NCI-H2081 (cell line): ENCODE measurements at places on chromosomes 1 and 21.

DNA sequence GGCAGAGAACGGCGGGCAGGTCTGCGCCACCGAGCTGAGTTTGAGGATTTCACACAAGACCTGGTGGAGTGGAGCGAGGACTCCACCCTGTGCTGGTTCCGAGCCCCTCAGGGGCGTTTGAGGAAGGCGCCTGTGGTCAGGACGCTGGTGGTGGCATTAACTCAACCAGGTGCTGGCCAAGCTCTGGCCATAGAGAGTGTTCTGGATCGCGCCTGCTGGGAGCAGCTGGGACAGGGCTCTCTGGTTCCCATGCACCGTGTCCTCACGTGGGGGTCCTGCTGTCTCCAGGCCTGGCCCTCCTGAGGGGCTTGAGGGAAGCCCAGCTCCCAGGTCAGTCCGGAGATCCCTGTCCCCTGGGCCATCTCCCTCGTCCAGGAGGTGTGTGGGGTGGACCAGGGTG is 24.8 kb upstream of the TTC34 start:
- DNase-seq, result no peak

DNA sequence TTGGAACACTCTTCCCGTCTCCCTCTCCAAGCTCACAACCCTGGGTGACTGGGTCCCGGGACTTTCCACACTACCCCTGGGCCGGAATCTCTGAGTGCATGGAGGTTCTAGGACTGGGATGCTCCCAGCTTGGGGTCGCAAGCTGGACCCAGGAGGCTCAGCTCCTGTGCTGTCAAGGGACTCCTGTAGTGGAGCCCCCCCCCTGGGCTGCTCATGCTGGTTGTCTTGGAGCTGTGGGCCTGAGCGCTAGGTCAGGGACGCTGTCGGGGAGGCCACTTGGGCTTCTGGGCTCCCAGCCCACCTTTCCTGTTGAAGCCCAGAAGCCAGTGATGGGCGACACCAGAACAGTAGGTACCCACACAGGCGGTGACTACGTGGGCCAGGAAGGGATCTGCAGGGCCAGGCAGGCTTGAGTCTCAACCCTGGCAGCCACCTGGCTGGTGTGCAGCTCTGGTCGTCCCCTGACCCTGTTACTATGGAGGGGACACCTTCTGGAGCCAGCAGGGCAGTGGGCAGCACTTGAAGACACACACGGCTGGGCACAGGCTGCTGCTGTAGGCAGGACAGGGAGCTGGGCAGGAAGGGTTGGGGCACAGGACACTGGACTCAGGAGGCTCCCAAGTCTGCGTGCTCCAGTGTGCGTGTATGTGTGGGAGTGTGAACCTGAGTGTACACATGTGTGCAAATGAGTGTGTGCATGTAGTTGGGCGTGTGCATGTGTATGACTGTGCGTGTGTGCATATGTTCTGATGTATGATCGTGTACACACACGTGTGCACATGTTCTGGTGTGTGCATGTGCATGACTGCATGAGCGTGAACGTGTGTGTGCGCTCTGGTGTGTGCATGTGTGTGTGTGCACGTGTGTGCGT is 3.0 kb downstream of the MMEL1 start:
- no peak for DNase-seq

GRCh38 chr1:205355075-205355453 is 1.7 kb downstream of the KLHDC8A start:
- peak; percentile 39 for DNase-seq

DNA sequence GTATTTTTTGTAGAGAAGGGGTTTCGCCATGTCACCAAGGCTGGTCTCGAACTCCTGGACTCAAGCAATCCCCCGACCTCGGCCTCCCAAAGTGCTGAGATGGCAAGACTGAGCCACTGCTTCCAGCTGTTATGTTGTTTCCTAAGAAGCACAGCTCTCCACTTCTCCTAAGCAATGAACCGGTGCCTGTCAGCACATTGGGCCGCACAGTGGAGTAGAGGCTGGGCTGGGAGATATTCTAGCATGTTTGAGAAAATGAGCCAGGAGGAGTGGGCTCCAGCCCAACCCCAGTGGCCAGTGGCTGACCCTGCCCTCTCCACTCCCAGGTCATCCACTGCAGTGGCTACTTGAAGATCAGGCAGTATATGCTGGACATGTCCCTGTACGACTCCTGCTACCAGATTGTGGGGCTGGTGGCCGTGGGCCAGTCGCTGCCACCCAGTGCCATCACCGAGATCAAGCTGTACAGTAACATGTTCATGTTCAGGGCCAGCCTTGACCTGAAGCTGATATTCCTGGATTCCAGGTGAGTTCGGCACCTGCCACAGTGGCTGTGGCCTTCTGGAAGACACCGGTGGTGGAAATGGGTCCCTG is 27.0 kb downstream of the SIM2 start:
- DNase-seq, result no peak

DNA sequence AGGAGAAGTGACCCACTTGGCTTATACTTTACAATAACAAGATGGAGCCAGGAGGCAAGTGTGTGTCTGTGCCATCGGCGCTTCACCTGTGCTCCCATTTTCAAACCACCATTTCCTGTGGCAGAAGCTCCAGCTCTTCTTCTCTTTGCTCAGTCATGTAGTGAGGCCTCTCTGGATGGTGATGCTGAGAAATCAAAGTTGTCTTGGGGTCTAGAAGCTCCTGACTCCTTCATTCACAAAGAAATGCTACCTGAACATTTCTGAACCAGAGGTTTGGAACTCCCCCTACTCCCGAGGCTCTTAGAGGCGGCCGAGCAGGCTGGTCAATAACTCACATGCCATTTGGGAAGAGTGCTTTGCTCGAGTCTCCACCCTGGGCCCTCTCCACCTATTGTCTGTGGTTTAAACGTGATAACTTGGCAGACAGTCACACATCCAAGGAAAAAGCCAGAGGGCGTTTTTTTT is 18.0 kb downstream of the SLAMF1 start:
- DNase-seq, result no peak

GRCh38 chr1:67645495-67646144 is 39.4 kb upstream of the GADD45A start:
- DNase-seq, result no peak

GRCh38 chr1:247331525-247332214 is at the start of gene ZNF496:
TSS of gene ZNF496 (minus strand) at chr1:247331867. CDS start at chr1:247329578, 2,289 bp downstream.
- peak; percentile 92 for DNase-seq

- no peak for DNase-seq
These were observed 1030.3 kb upstream of the ADGRL4 start for GRCh38 chr1:80036690-80037432.

DNA sequence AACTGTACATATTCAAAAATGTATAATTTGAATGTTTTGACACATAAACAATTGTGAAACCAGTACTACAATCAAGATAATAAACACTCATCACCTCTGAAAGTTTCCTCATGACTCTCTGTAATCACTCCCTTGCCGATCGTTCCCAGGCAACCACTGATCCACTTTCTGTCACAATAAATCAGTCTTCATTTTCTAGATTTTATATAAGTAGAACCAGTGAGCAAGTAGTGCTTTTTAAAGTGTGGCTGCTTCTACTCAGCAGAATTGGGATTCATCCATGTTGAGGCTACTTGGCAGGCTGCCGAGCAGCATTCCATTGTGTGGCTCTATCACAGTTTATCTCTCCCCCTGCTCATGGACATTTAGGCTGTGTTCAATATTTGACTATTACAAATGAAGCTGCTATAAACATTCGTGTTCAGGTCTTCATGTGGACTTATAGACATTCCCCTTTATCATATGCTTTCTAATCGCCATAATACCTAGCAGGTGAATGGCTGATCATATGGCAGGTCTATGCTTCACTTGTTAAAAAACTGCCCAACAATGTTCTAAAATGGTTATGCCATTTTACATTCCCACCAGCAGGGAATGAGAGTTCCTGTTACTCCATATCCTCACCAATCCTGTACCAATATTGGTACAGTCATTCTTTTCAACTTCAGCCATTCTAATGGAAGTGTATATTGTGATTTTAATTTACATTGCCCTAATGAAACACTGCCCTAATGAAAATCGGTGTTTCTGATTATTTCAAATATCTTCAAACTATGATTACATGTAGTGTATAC is 20.5 kb downstream of the TEX38 start:
- no peak for DNase-seq

- DNase-seq, result no peak
These were observed 15.5 kb upstream of the GFI1 start for GRCh38 chr1:92502247-92502646.

GRCh38 chr1:196669693-196670092 is 17.9 kb downstream of the CFH start:
- no peak for DNase-seq

DNA sequence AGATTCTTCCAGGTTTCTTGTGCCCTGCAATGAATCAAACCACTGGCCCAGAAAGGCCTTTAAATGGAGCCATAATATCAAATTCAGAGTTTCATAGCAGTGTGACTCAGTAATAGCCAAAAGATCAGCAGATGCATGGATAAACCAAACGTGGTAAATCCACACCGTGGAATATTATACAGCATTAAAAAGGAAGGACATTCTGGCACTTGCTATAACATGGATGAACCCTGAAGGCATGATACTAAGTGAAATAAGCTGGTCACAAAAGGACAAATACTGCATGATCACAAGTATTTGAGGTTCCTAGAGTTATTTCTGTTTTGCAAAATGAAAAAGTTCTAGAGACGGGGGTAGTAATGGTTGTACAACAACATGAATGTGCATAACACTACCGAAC is 140.1 kb downstream of the TOMM20 start:
- no peak for DNase-seq

- no peak for DNase-seq
These were observed 1.1 kb downstream of the LRRC8C start for GRCh38 chr1:89633800-89634625.

DNA sequence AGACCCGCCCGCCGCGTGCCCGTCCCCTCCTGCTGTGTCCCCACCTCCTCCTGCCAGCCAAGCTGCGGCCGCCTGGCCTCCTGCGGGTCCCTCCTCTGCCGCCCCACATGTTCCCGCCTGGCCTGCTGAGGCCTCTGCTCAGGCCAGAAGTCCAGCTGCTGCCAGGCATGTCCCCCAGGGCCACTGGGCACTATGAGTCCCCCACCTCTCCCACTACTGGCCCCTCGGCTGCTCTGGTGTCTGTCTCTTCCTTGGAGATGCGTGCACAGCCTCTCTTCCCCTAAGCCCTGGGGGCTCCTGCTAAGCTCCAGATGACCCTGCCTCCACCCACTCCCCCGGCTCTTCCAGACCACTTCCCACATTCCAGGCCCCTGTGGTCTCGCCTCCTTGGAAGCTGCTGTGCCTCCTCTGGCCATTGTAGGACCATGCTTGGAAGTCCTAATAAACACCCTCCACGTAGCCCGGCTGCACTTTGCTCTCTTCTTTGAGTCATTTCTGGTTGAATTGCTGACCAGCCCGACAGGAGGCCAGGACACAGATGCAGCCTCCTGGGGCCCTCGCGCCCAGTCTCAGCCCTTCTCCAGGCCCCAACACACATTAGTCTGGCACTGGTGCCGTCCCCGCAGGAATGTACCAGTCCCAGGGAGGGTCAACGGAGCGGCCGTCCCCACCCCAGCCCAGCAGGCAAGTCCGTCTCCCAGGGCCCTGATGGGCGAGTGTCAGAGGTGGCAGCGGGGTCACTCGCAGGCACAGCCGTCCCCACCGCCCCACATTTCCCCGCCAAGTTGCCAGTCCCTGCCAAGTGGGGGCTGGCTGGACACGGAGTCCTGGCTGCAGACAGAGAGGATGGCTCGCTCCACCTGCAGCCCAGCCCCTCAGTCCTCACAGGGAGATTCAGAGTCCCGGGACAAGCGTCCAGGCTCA is 1.1 kb downstream of the KRTAP10-12 start:
- DNase-seq, result no peak

- no peak for DNase-seq
These were observed 32.2 kb upstream of the MPZL1 start for GRCh38 chr1:167689567-167689920.

DNA sequence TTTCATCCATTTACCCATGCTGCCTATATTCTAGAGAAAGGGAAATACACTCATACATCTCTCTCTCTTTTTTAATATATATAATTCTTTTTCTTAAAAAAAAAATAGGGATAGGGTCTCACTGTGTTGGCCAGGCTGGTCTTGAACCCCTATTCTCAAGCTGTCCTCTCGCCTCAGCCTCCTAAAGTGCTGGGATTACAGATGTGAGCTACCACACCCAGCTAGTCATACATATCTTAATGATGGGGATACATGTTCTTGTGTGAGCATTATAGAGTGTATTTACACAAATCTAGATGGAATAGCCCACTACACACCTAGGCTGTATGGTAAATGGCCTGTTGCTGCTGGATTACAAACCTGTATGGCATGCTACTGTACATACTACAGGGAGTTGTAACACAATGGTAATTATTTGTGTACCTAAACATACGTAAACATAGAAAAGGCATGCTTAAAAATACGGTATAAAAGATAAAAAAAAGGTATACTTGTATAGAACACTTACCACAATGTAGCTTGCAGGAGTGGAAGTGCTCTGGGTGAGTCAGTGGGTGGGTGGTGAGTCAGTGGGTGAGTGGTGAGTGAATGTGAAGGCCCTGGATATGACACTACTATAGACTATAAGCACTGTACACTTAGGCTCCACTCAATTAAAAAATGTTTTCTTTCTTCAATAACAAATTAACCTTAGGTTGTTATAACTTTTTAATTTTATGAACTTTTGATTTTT is 72.9 kb downstream of the IVNS1ABP start:
- no peak for DNase-seq

GRCh38 chr1:216686860-216687766 is 36.1 kb downstream of the ESRRG start:
- DNase-seq, result no peak

- no peak for DNase-seq
These were observed 68.4 kb upstream of the DPYD start for GRCh38 chr1:97989094-97989680.

DNA sequence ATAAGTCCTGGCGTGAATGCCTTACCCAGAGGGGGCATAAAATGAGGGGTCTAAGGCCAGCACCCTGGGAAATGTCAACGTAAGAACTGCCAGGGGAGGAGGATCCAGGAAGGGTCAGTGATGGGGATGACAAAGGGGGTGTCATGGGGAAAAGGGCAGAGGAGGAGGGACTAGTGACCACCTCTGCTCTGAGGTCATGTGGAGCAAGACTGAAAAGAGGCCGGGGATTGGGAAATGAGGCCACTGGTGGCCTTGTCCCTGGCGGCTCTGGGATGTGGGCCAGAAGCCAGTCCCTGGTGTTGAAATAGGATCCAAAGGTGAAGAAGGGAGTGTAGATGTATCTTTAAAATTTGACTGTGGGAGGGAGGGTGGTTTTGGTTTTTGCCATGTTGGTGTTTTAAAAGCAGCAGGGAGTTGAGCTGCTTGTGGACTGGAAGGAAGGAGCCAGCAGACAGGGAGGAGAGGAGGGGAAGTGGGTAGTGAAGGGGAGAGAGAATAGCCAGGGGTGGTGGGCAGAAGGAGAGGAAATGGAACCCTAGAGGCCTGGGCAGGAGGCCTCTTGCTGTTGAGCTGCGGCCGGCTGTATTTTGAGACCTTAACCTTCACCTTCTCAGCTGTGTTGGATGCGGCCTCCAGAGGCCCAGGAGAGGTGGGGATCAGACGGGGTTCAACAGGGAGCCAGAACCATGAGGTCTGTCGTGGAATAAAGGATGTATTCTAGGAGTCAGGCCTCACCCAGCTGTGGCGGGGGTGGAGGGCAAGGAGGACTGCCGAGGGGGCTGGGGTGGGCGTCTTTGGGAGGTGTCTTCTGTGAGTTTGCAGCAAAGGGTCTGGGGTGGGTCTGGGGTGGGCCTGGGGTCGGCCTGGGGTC is 92.5 kb downstream of the DHRS3 start:
- no peak for DNase-seq
